Activated CD8-positive, alpha-beta T cell treated with anti-CD3 and anti-CD28 coated beads for 36 hours (primary cell): ENCODE measurements at places on chromosomes 7 and 10. TPM values are rescaled to one million over a fixed set of nuclear protein-coding genes. Genes with fewer than 3 reads are reported as not detected.

Gene EIF4EBP2
- total RNA-seq = 23.5 TPM

- H3K36me3 ChIP-seq = no peaks in the 10 kb centered on the region
- H3K4me1 ChIP-seq = peaks cover 27% of the 10 kb centered on the region
- no peak for DNase-seq
- no peak overlapping the region for H3K4me3 ChIP-seq
- H3K27me3 ChIP-seq = peaks cover 67% of the 10 kb centered on the region
Observed at GRCh38 chr7:155807789-155808548, 4.3 kb downstream of the SHH start.

DNA sequence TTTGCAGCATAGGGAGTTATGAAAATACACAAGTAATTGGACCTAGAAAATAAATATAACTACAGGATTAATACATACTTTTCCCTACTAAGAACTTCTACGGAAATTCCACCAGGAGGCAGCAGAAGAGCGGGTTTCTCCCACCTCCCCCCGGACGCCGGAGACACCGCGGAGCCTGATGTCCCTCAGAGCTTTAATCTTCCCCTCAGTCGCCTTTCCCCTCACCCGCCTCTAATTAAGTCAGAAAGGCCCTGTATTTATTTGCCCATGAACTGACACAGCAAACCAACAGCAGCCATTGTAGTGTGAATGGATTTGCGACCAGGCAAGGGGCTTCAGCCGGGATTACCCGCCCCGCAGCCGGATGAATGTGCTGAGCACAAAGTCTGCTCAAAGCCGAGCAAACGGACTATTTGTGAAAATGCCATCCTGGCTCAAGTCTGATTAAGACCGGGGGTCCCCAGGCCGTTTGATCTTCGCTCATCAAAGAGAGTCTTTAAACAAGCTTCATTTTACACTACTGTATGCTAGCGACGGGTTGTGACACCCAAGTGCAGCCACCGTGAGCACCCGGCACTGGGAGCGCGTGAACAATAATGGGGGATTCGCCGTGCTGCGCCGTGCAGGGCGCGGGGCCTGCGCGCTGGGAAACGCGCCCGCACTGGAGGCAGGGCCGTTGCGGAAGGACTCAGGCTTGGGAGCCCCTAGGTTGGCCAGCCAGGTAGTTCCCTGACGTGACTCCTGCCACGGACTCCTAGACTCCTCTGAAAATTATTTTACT lies 5.6 kb upstream of the DKK1 start:
- DNase-seq = peak; percentile 51
- peaks cover 5% of the 10 kb centered on the region for H3K4me1 ChIP-seq
- H3K27ac ChIP-seq = no peak overlapping the region

DNA sequence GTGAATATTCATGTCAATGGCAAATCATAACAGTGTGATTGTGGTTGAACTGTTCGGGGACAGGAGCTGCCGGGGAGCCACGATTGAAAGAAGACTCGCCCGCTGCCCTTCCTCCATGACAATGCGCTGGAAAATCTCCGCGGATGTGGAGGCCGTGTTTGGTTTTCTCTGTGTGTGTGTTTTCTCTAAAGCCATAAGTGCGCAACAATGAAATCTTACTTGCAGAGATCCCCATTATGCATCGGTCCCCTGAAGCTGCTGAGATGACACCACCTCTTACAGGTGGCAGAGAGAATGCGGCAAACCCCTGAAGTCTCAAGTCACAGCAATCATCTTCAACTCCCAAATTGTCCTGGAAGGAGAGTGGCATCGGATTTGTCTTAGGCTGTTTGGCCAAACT lies 442.3 kb upstream of the MKI67 start:
- no peak overlapping the region for H3K4me3 ChIP-seq
- no peaks in the 10 kb centered on the region for H3K27me3 ChIP-seq
- H3K27ac ChIP-seq = no peak overlapping the region
- no peaks in the 10 kb centered on the region for H3K4me1 ChIP-seq

Gene TBXAS1
- total RNA-seq = 1.5 TPM
